ENCODE measurements at places on chromosomes 7 and 10. TPM values are rescaled to one million over a fixed set of nuclear protein-coding genes. Genes with fewer than 3 reads are reported as not detected.

HOXA11 gene
- total RNA-seq, result 6.1 TPM

LRRD1 gene
- not detected for total RNA-seq

BAMBI gene
- total RNA-seq, result 12.7 TPM

CALCR gene
- total RNA-seq, result not detected

HOXA9 gene
- 18.0 TPM for total RNA-seq

FANK1 gene
- total RNA-seq, result 7.1 TPM

SP8 gene
- total RNA-seq, result not detected

C10orf67 gene
- not detected for total RNA-seq

NOC3L gene
- 6.6 TPM for total RNA-seq

TFR2 gene
- 0.64 TPM for total RNA-seq

OR2A7 gene
- 21.9 TPM for total RNA-seq

PRTFDC1 gene
- total RNA-seq, result 6.6 TPM
